ENCODE measurements at places on chromosomes 13 and 19.
A peak's percentile ranks its signal among the peaks of the same experiment; 100 is the strongest.

- no peak for DNase-seq
These were observed 1.8 kb upstream of the CTXN1 start for GRCh38 chr19:7927605-7928333.

- DNase-seq: no peak
These were observed 99.9 kb downstream of the TEX29 start for GRCh38 chr13:111420113-111420876.

DNA sequence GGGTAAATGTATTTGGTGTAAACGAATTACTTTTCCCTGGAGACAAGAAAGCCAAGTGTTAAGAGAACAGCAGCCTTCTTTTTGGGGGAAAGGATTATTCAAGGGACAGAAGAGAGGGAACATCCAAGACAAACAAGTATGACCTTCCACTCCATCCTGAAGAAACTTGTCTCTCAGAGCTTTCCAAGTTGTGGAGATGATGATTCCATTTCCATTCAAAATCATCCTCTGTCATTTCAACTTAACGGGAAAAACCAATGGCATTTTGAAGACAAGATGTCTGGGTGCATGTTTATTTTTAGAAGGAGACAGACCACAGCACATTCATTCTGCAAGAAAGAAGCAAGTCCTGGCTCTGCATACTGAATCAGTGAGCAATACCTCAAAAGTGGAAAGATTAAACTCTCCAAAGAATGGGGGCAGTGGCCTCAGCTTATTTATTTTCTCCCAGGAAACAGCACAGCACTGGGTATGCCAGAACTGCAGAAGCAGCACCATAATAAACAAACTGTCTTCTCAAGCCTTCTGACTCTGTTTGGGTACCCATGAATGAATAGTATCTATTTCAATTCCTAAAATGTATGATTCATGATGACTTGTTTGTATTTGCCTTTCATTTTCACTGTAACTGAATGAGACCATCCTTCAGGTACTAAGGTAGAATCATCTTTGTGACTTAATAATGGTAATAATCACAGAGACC is 541.0 kb downstream of the RFC3 start:
- DNase-seq: no peak

GRCh38 chr13:46342538-46342937 is 44.5 kb downstream of the RUBCNL start:
- DNase-seq: no peak

DNA sequence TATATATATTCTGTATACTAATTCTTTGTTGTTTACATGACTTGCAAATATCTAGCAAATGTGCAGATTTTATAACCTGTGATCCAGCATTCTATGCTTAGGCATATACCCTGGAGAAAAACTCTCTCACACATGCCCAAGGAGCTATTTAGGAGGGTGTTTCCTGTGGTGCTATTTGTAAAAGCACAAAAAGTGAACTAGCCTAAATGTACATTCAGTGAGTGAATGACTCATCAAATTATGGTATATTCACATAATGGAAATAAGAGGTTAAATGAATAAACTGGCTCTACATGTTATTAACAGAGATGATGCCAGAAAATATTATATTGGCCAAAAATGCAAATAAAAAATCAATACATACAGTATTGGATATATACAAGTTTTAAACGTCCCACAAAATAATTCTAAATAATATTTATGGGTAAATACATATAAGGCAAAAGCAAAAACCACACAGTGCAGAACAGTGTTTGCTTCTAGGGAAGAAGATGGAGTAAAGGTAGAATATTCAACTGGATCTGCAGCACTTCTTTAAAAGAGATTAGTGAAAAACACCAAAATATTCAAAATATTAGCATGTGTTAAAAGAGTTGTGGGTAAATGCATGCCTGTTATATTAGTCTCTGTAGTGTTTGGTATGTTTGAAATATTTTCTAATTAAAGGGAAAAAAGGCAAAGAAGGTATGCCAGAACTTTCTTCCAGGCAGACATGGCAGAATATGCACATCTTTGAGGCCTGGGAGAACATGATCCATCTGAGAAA is 344.7 kb downstream of the KLF5 start:
- no peak for DNase-seq

DNA sequence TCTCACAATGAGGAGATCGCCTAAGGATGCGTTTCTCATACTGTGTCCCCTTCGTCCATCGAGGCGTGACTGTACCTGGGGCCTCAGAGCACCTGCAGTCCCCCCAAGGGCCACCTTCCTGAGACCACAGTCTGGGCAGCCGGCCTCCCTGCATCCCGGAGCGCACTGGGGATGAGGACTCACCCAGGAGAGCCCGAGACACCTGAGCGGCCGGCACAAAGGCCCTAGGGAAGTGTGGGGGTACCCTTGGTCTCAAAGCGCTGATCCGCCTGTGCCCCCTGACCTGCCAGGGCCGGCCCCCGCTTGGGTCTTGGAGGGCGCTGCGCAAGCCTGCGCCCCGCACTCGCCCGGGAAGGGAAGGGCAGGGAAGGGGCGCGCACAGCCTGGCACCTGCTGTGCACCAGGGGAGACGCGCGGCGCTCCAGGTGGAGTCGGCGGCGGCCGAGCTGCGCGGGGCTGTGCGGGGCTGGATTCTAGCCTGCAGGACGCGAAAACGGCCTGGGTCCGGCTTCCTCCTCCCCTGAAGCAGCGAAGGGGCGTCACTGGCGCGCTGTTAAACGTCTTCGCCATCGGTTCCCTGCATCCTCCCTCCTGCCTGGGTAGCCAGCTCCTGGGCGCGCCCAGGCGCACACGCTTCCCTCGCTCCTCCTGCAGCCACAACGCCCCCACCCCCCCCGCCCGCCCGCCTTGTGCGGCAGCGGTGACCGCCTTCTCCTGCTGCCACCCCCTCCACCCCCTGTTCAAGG is 13.6 kb upstream of the USP29 start:
- no peak for DNase-seq

- peak; percentile 91 for DNase-seq
These were observed 4.6 kb upstream of the SIGLEC10 start for GRCh38 chr19:51422053-51422448.

- DNase-seq: no peak
These were observed 4.3 kb upstream of the USF2 start for GRCh38 chr19:35264268-35265125.

GRCh38 chr13:73365681-73366080 is 306.9 kb downstream of the KLF5 start:
- DNase-seq: no peak

GRCh38 chr13:21579754-21580316 is 24.1 kb downstream of the MICU2 start:
- no peak for DNase-seq

GRCh38 chr13:79121286-79121685 is 284.8 kb downstream of the RBM26 start:
- no peak for DNase-seq

GRCh38 chr19:56291867-56292266 is 19.3 kb downstream of the EDDM13 start:
- no peak for DNase-seq

All from stimulated activated CD4-positive, alpha-beta T cell treated with anti-CD3 and anti-CD28 coated beads, TNF-alpha, amount 100 ng/mL, for 4 hours (primary cell).